ENCODE measurements at places on chromosomes 2 and 18.

- no peak for DNase-seq
Measured at GRCh38 chr2:241269707-241270520, 45.6 kb downstream of the HDLBP start.

- no peak for DNase-seq
Measured at GRCh38 chr2:121662656-121663055, 13.4 kb upstream of the CLASP1 start.

DNA sequence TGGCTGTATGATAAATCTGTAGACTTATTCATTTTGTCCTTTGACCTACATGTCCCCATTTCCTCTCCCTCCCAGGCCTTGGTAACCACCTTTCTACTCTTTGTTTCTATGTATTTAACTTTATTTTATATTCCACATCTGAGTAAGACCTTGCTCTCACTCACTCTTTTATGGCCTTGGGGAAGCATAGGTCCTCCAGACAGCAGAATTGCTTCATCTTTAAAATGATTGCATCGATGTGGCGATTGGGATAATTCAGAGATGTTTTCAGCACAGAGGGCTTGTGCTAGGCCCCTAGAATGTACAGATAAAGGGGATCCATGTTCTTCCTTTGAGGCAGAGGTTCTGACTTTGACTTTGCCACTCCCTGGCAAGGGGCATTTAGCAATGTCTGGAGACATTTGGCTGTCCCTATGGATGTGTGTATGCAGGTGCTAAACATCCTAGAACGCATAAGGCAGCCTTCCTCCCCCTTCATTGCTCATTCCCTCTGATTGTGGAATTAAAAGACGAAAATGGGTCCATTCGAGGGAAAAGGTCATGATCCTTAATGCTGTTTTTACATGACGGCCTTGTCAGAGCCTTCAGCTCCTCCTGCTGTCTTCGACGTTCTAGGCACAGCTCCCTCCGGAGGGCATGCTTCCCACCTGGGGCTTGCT lies 1.2 kb upstream of the GPR39 start:
- DNase-seq = no peak

DNA sequence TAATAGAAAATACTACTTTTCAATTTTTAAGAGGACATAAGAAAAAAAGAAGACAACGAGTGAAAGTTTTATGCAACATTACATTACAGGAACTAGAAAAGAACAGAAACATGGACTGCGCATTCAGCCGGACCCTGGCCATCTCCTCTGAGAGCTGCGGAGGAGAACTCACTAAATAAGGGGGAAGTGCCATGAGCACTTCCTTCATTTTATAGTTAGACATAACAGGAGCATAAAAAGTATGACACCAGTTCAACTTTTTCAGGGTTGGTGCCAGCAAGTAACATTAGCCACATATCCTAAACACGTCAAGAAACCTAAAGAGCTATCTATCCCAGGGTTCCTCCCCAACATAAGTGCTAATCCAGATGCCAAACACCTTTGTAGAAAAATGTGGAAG lies 78.0 kb upstream of the SERTAD2 start:
- DNase-seq = no peak

DNA sequence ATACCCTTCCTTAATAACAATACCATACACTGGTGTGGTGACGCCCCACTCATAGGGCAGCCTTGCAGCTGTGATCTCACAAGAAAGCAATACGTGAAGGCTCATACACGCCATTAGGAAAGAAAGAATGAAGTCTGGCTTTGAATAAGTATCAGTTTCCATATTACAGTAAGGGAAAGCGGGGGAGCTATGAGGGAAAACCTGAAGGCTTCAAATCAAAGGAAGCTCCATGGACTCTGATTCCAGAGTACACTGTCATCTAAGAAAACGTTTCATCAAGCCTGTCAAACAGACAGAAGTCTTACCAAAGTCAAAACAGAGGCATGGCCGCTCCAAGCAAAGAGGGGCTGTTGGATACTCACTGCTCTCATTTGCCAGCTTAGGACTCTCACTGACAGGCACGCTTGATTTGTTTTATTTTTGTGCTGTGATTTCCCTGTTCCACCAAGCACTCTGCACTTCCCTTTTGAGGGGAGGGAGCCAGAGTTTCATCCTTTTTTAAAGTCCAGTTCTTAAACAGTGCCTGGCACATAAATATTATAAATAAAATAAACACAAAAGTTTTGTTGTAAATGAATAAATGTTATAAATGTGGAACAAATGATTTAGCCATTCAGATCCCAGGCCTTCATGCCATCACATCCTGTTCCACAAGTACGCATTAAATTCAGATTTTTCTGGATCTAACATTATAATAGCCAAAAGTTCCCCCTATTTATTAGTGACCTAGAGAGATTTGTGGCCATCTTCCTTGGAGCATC lies 221.2 kb downstream of the PIEZO2 start:
- no peak for DNase-seq

DNA sequence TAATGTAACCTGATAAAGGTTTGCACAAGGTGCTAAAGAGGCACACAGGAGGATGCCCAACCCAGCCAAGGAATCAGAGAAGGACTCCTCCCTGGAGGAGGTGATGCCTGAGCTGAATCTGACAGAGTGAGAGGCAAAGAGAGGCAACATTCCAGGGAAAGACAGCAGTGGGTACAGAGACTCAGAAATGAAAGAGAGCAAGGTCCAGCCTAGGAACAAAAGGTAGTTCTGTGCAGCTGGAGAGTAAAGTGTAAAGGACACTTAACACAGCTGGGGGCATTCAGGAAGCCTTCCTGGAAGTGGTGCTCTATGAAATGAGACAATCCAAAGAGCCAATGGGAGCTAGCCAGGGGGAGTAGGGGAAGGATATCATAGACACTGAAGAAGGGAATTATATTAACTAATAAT lies 181.0 kb upstream of the GLI2 start:
- DNase-seq = no peak

DNA sequence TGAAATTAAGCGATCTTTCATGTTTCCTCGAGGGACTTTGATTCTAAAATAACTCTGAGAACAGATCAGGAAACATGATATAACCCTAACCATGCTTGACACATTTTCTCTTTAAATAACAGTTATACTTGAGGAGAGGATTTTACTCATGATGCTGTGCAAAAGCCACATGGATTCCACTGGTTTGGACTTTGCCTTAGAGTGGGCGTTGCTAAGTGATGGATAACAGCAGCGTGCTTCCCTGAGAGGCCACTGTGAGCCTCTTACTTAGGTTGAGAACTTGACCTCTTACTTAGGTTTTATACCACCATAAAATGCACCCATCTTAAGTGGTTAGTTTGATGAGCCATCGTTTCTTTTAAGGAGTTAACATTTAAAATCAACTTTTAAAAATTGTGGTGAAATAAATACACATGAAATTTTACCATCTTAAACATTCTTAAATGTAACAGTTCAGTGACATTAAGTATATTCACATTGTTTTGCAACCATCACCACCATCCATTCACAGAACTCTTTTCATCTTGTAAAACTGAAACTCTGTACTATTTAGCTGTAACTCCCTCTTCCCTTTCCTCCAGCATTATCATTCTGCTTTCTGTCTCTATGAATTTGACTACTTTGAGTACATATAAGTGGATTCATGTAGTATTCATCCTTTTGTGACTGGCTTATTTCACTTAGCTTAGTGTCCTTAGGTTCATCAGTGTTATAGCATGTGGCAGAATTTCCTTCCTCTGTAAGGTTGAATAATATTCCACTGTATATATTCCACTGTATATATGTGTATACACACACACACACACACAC lies 22.6 kb downstream of the ANXA4 start:
- no peak for DNase-seq

- DNase-seq = no peak
Measured at GRCh38 chr2:30577151-30577550, 130.1 kb downstream of the LCLAT1 start.

DNA sequence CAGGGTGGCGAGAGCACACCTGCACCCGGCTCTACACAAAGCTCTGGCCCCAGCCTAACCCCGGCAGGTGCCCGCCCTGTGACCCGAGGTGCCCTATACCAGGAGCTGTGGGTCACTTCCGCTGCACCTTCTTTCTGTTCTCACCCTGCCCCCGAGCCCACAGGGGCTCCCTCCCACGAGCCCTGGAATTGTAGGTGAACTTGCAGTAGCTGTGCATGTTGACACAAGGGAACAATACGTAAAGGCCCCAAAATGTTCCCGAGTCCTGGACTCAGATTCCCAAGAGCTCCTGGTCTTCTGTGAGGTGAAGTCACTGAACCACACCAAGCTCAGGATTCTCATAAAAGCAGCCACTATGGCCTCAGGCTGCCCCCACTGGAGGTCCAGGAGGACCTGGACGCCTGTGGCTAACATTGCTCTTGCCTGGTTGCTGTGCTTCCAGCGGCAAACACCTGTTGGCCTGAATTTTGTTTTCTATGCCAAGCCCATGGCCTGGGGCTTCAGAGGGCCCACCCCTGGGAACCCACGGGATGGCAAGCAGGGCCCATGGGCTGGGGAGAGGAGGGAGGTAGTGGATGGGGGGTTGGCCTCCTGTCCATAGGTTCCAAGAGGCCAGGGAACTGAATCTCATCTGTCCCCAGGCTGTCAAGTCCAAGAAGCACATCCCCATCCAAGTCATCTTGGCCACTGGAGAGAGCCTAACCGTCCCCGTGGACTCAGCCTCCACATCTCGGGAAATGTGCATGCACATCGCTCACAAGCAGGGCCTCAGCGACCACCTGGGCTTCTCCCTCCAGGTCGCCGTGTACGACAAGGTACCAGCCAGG lies 23.2 kb upstream of the GPR17 start:
- DNase-seq = no peak

- no peak for DNase-seq
Measured at GRCh38 chr18:76621782-76622495, 126.9 kb upstream of the ZNF516 start.

- no peak for DNase-seq
Measured at GRCh38 chr18:11761553-11761952, 72.5 kb downstream of the GNAL start.

- no peak for DNase-seq
Measured at GRCh38 chr2:150859877-150860276, 372.4 kb upstream of the RND3 start.

DNA sequence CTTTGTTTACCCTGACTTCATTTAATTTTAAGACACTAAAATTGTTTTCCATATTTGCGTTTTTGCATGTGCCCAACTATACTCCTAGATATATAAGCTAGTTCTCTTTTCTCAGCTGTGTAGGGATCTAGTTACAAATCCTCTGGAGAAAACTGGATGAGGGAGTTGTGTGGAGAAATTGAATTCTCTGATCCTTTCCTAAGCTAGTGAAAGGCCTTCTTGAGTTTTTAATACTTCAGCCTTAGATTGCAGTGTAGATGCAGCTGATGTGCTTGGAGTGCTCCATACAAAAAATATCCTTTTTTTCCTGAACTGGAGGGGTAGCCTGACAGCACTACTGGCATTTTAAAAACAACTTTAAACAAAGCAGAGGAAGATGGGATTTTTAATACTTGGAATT lies 8.6 kb upstream of the MTX2 start:
- no peak for DNase-seq

- DNase-seq = no peak
Measured at GRCh38 chr18:31102941-31103340, 720 bp upstream of the DSC2 start.

GRCh38 chr2:218878926-218879761 lies 1.5 kb upstream of the WNT10A start:
- DNase-seq = no peak

DNA sequence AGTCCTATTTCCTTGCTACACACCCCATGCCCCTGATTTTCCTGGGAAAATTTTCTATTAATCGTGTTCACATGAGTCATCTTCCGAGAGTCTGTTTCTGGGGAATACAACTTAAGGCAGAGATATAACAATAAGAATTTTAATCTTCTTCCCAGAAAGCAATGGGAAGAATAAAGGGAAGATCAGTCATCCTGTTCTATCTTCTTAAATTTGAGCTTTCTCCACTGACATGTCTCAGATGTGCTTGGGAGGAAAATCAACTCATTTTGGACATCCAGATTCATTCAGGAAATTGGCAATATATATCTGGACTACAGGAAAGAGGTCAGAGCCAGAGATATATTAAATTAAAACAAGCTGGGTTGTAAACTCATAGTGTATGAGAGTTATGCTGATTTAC lies 62.3 kb upstream of the SPAG16 start:
- no peak for DNase-seq

GRCh38 chr2:85978883-85979780 lies 90.3 kb upstream of the ST3GAL5 start:
- no peak for DNase-seq

DNA sequence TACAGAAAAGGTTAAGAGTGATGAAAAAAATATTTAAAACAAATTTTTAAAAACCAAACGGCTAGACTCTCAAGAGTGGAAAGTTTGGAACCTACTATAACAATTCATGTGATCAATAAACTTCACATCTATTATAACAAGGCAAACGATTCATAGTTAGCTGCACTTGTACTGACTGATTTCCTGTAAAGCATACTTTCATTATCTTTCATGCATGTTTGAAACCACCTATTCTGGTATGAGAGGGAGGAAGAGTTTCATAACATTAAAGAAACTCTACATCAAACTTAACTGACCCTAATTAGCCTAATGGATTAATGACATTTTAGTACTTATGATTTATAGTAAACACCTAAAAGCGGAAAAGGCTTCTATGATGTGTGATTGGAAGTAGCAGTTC lies 43.7 kb upstream of the VWC2L start:
- DNase-seq = no peak

DNA sequence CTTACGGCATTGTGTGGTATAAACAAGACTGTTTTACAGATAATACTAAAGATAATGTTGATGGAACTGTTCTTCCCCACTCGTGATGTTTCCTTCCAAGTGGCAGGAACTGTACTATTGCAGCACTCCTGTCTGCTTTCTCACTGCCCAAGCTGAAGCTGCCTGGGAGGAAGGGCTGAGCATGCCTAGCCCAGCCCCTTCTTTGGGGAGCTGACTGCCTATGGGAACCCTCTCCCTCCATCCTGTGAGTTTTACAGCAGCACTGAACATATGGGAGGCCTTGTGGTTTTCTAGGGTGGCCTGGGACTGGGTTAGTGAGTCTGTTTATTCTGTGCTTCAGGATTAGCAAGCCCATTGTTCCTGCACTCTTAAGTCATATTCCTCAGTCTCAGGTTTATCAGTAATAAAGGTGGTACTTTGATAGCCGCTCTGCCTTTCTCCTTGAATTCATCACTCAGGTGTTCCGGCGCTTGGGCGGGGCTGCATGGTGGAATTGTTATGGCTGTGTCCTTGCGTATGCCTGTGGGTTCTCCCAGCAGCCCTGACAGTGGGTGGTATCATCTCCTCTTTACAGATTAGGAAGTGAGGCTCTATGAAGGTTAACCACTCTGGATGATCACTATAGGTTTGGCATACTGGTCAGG lies 379.7 kb downstream of the PTPRM start:
- DNase-seq = no peak

All from activated CD8-positive, alpha-beta memory T cell treated with anti-CD3 and anti-CD28 coated beads for 1 hour (primary cell).